Spleen (tissue), 13 donors: ENCODE measurements at places on chromosomes 7 and 10.

GRCh38 chr7:94955807-94956206, 48.4 kb downstream of the PPP1R9A start:
- no peak for DNase-seq

DNA sequence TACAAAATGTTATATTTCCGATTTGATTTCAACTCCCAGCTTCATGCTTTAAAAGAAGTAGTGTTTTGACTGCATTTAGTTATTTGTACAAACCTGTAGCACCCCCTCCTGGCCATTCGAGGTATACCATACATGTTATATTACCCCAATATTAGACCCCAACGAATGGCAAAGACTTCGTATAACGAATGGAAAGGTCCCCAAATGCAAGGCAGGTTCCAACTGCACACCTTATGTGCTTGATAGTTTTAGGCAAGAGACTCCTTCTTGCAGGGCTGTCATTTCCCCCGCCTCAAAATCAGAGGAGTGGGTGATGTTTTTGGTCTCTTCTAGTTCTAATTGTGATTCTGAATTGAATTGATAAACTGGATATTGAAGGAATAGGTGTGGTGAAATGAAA, 101.1 kb upstream of the TARP start:
- no peak for DNase-seq

DNA sequence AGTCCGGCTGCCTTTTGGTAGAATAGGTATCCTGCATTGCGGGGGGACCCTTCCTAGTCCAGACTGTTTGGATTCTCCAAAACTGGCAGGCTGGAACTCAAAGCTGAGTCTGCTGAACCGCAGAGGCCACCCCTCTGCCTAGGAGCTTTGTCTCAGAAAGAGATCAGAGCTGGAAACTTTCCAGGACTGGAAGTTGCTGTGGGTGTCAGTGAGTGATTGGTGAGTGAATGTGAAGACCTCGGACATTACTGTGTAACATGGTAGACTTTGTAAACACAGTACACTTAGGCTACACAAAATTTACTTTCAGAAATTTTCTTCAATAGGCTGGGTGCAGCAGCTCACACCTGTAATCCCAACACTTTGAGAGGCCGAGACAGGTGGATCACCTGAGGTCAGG, 103.8 kb downstream of the DNAJC1 start:
- DNase-seq = no peak

DNA sequence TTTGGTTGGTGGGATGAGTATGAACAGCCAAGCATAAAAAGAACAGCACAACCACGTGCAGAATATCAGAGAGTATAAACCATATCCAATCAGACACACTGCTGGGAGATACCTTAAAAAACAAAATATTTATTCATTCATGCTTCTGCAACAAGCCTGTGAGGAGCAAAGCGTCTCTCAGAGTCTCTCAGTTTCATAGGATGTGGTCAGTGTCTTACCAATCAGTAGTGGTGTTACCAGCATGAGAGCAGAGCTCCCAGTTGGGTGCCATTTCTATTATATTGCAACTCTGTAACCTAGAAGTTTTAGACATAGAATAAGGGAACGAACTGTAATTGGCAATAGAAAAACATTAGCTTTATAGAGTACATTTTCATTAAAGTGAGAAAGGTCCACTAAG, 445.9 kb upstream of the LRRN3 start:
- DNase-seq = no peak
